ENCODE measurements at places on chromosomes 3 and 15.

GRCh38 chr3:10697918-10698317, 118.1 kb upstream of the SLC6A11 start:
- DNase-seq, result no peak

- DNase-seq, result no peak
Measured at GRCh38 chr3:143830786-143831185, 17.5 kb downstream of the SLC9A9 start.

- no peak for DNase-seq
Measured at GRCh38 chr3:48429960-48430707, at the start of gene PLXNB1. TSS of gene PLXNB1 (minus strand) at chr3:48430086. CDS start at chr3:48424611, 5,475 bp downstream.

DNA sequence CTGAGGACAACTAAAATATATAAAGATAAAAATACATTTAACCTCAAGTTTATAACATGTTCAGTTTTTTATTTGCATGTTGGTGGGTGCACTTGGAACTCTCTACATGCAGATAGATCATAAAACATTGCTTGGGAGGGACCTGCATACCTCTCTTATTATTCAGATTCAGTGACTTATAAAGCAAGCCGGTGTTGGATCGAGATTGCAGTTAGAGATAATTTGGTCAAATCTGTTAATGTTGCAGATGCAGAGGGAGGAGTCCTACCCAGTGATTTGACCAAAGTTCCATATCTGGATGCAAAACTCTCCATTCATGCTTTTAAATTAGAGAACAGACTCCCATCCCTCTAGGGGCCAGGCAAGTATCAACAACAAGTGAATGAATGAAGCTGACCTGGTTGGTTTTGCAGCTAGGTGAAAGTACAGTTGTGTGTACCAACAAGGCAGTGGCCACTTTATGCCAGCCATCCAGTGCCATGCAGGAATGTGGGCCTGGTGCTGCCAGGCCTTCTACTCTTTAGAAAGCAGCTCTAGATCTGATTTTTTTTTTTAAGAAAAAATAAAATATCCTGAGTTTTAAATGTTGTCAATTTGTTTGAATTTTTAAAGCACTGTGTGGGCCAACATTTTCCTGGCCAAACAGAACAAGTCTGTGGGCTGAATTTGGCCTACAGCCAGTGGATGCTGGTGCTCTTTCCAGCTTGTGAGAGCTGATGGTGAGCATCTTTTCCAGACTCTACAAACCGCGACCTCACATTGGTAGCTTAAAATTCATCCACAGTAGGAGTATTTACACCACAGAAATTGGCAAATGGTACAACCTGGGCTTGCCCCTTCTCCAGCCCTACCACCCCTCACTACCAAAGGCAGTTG, 12.3 kb downstream of the CDIN1 start:
- no peak for DNase-seq

GRCh38 chr3:102505542-102505941, 70.7 kb downstream of the ZPLD1 start:
- DNase-seq, result no peak

All from stimulated activated CD8-positive, alpha-beta memory T cell treated with anti-CD3 and anti-CD28 coated beads, Interleukin-15, amount 100 ng/mL, for 4 hours (primary cell).